ENCODE measurements at places on chromosomes 12 and 14.

GRCh38 chr14:44149597-44149996 lies 357.5 kb downstream of the FSCB start:
- DNase-seq = no peak

DNA sequence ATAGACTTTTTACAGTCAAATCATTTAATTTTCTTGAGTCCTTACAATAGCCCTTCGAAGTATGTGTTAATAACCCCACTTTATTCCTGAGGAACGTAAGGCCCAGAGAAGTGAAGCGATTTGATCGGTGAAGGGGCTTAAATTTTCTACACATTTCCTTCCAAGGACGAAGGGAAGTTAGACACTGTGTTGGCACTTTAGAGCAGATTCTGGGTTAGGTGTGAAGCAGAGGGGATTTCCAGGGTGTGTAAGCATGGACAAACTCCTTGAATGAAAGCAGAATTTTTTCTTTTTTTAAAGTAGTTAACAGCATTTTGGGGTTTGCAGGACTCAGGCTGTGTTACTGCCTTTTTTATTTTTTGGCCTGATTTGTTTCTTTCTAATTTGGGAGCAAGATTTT lies 38.9 kb downstream of the PRORP start:
- DNase-seq = no peak

GRCh38 chr14:68814238-68814538 lies 21.3 kb upstream of the ZFP36L1 start:
- DNase-seq = no peak

DNA sequence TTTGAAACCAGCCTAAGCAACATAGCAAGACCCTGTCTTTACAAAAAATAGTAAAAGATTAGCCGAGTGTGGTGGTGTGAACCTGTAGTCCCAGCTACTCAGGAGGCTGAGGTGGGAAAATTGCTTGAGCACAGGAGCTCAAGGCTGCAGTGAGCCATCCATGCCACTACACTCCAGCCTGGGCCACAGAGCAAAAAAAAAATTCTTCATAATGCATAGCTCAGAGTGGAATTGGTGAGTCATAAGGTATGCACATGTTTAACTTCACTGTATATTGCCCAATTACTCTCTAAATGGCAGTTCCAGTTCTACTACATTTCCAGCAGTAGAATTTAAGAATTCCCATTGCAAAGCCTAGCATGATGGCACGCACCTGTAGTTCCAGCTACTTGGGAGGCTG lies 26.8 kb upstream of the CLIP1 start:
- DNase-seq = no peak

DNA sequence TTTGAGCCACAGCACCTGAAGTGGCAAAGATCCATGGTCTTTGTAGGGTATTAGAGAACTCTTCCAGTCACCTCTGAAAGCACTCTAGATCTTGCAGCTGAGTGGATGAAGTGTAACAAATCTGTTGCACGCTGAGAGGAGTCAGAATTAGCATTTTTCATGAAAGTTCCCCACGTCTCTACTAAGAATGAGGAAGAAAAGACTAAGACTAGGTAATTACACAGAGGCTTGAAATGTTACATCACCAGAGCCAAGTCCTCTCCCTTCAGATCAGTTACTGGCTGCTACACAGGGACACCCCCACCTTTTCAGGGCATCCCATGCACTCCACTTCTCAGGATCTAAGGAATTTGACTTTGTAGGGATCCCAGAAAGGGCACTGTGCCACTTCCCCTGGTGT lies 98.6 kb upstream of the FKBP4 start:
- no peak for DNase-seq

Data from stimulated activated CD4-positive, alpha-beta T cell treated with anti-CD3 and anti-CD28 coated beads, Interleukin-1b, Interleukin-23, amount 100 ng/mL, for 1 hour (primary cell).